ENCODE measurements at places on chromosomes 3 and 15.

GRCh38 chr15:80744415-80744814 is 34.8 kb upstream of the CEMIP start:
- DNase-seq, result no peak

- DNase-seq, result no peak
Measured at GRCh38 chr3:148162132-148162531, 535.6 kb upstream of the AGTR1 start.

GRCh38 chr3:148379763-148380382 is 317.8 kb upstream of the AGTR1 start:
- peak; percentile 70 for DNase-seq

DNA sequence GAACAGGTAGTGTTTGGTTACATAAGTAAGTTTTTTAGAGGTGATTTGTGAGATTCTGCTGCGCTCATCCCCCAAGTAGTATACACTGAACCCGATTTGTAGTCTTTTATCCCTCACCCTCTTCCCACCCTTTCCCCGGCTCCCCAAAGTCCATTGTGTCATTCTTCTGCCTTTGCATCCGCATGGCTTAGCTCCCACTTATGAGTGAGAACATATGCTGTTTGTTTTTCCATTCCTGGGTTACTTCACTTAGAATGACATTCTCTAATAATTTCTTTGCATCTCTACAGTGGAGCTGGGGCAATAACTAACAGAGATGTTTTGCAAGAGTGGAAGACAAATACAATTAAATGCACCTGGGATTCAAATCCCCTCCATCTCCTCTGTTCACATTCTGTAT is 93.2 kb downstream of the TP63 start:
- DNase-seq, result peak; percentile 75

DNA sequence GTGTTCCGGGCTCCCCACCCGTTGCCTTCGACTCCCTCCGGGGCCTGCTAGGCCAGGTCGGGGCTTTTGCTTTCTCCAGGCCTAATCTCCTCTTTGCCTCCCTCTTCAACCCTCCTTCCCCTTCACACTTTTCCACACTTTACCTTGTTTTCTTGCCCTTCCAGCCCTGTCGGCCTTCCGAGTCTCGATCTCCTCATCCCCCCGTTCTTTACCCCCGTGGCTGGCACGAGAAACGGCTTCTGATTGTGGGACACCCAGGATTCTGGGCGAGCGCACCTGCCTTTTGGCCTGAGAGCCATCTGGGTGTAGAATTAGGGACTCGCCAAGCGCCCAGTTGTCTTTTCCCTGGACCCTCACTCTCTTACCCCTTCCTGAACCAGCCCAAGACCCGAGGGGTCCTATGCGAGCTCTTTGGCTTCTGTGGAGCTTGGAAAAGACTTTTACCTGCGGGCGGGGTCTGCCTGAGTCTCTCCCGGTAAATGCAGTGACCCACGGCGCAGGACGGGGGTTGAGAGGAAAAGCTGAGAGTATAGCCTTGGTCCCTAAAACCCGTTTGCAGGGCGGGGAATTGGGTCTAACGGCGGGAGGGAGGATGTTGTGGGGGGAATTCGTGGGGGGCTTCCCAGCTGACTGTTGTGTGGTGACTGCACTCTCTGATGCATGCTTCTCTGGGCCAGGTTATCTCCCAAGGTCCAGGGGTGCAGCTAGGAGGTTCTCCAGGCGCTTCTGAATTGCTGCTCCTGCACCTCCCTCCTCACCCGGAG is 5.5 kb upstream of the ONECUT1 start:
- DNase-seq, result no peak

- DNase-seq, result peak; percentile 72
Measured at GRCh38 chr15:98823012-98823458, 174.7 kb downstream of the IGF1R start.

- peak; percentile 85 for DNase-seq
Measured at GRCh38 chr3:167876620-167877281, 141.2 kb downstream of the SERPINI1 start.

- DNase-seq, result no peak
Measured at GRCh38 chr3:146226881-146227280, 24.0 kb downstream of the PLSCR4 start.

DNA sequence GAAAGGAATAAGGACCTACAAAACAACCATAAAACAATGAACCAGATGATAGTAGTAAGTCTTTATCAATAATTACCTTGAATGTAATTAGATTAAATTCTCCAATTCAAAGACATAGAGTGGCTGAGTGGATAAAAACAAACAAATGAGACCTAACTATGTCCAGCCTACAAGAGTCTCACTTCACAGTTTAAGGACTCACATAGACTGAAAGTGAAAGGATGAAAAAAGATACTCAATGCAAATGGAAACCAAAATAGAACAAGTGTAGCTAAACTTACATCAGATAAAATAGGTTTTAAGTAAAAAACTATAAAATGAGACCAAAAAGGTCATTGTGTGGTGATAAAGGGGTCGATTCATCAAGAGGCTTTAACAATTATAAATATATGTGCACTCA is 21.9 kb upstream of the NR1I2 start:
- no peak for DNase-seq

DNA sequence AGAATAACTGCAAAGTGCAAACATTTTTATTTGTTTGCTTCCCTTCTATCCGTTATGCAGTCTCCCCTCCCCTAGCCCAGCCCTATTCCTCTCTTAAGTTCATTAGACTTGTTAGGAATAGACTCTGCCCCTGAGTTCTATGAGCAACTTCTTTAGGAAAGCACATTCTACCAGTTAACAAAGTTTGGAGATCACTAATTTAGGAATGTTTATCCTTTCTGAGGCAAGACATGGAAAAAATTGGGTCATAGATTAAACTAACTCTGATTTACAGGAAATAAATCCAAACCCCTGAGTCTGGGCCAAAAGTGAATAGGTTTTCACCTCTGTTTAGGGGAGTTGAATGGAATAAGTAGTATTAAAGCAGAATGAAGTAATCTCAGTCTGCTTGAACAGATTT is 34.4 kb downstream of the C3orf80 start:
- peak; percentile 5 for DNase-seq
